ENCODE measurements at places on chromosomes 4 and X.

GRCh38 chr4:25367004-25367621 lies 9.9 kb upstream of the ANAPC4 start:
- DNase-seq = no peak

DNA sequence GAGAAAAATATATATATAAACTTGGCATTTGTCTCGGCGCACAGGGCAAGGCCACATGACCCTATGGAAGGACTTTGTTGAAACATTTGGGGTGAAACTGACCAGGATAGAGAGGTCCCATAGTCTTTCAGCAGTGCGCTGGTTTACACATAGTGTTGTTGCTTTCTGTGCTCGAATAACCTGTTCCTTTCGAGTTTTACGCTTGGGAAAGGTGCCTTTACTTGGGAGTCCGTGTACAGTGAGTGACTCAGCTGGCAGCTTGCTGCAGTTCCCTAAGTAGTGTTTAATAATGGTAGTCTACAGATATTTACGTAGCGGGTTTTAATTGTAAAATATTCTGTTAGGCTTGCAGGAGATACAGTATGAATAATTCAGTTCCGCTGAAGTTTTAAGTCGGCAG lies 578 bp downstream of the APOOL start:
- DNase-seq = no peak

GRCh38 chr4:18641334-18641733 lies 619.8 kb upstream of the LCORL start:
- no peak for DNase-seq

DNA sequence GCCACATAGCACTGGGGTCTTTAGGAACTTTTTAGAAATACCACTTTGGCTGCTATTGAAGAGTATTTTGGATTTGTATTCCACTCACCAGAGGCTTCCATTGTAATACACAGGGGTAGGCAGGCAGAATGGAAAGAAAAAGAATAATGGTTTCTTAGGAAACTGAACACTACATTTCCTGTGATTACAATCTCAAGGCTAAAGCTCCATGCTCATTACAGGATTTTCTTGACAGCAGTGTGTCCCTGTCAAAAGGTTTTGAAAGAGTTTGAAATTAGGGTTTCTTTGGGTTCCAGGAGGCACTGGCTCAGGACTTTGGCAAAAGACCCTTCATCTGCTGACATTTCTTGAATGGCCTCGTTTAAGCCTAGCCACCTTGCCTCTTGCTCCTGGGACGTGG lies 74.8 kb upstream of the STIM2 start:
- DNase-seq = no peak

Measured in H54 (cell line).